Breast epithelium (tissue), 4 donors: ENCODE measurements at places on chromosomes 3 and 15. TPM values are rescaled to one million over a fixed set of nuclear protein-coding genes. Genes with fewer than 3 reads are reported as not detected.

- no peak for DNase-seq
Observed at GRCh38 chr3:136069933-136070332, 104.4 kb downstream of the PPP2R3A start.

DNA sequence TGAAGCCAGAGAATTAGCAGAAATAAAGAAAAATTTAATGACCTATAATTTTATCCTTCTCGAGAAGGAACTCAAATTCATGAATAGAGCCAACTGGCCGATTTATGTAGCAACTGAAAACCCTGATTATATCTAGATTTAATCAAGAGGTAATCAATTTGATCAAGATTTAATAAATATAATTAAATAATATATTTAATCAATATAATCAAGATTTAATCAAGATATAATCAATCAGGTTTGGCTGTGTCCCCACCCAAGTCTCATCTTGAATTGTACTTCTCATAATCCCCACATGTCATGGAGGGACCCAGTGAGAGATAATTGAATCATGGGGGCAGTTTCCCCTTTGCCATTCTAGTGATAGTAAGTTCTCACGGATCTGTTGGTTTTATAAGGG lies 181.2 kb upstream of the CDIN1 start:
- no peak for DNase-seq

- DNase-seq, result no peak
Observed at GRCh38 chr3:13192471-13193213, 119.4 kb upstream of the IQSEC1 start.

GRCh38 chr15:73997986-73998385 lies 3.5 kb downstream of the PML start:
- DNase-seq, result no peak

GRCh38 chr3:175316799-175317198 lies 457.7 kb downstream of the NAALADL2 start:
- DNase-seq, result no peak

DNA sequence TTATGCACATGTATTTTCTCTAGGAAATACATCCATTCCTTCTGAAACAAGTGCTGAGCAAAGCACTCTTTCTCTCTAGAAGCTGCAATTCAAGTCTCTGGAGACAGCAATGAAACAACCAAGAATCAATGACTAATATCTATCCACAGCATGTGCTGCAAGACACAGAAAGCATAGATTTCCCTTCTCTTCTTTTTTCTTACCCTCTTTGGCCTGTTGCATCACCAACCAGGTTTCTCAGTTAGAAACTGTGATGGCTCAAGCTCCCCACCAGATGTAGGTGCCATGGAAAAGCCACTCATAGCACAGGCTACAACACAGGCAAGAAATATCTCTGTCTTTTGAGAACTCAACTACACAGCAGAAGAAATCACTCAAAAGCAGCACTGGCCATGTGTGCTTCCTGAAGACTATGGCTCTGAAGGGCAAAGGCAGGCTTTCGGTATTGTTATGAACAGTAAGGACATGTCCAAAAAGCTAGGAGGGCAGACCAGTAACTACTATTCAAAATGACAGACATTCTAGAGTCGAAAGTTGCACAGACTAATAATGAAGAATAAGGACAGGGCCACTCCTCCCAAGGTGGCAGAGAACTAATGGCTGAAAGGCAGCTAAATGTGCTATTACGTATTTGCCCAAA lies 15.5 kb downstream of the ZDHHC3 start:
- DNase-seq, result no peak

DNA sequence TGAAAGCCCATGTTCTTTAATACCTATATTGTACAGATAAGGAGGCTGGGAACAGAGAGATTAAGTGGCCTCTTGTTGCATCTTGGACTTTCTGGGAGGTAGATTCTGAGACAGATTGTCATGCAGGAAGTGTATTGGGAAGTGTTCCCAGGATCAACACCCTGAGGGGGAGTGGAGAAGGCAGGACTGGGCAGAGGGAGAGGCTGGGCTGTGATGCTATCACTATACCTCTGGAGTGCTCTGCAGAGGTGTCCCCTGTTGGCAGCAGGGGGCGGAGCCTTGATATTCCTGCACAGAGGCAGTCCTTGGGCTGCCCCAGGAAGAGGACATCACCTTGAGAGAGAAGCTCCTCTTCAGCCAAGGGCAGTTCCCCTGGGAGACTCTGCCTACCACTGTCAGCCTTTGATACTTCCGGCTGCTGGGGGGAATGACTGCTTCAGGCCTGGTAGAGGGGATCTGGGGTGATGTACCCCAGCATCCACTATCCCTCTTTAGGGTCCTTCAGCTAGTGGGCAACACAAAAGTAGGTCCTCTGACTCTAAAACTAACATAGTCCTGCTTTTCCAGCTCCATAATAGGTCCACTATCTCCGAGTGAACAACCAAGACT lies 97.4 kb upstream of the RNU6-1 start:
- no peak for DNase-seq

- no peak for DNase-seq
Observed at GRCh38 chr15:39191871-39192291, 389.0 kb upstream of the THBS1 start.

GRCh38 chr3:28286595-28286994 lies 45.2 kb downstream of the CMC1 start:
- DNase-seq, result no peak

GRCh38 chr15:81419332-81419943 lies 45.4 kb upstream of the TMC3 start:
- DNase-seq, result no peak

GRCh38 chr15:78661001-78661400 lies 20.0 kb upstream of the CHRNB4 start:
- no peak for DNase-seq

DNA sequence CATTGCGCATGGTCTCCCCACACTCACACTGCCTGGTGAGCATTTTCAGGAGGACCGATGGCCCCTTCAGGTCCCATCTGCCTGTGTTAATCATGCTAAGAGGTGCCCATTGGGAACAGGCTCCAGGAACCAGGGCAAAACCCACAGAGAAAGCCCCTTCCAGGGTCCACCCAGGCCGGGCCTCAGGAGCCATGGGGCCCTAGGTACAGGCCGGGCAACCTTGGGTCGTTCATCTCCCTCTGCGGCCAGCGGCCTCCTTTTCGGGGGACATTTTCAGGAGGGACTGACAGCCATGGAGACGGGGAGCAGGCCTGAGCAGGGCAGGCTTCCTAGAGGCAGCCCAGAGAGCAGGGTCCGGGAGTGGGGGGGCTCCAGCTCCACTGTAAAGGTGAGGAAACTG lies 68.0 kb upstream of the TAMM41 start:
- DNase-seq, result no peak

GRCh38 chr3:151225040-151225975 lies 22.3 kb upstream of the GPR171 start:
- no peak for DNase-seq

- DNase-seq, result no peak
Observed at GRCh38 chr3:75180235-75180944, 483.7 kb upstream of the FRG2C start.

GRCh38 chr3:77536038-77536775 lies 496.3 kb downstream of the ROBO2 start:
- no peak for DNase-seq

- no peak for DNase-seq
Observed at GRCh38 chr3:185935465-185936272, 2.1 kb downstream of the TRA2B start.

GRCh38 chr15:46127361-46127874 lies 492.6 kb downstream of the SQOR start:
- no peak for DNase-seq

STRC gene
- 1.3 TPM for total RNA-seq

ITIH4 gene
- 5.8 TPM for total RNA-seq

CYP1A2 gene
- total RNA-seq, result not detected

SMCO1 gene
- not detected for total RNA-seq

CLDN18 gene
- not detected for total RNA-seq

NEK10 gene
- total RNA-seq, result 48.4 TPM

NRG4 gene
- total RNA-seq, result 0.15 TPM
